ENCODE measurements at places on chromosomes 1 and 21. TPM values are rescaled to one million over a fixed set of nuclear protein-coding genes. Genes with fewer than 3 reads are reported as not detected.

Gene COPA
- total RNA-seq = 152 TPM

Gene FMO3
- not detected for total RNA-seq

Gene FRRS1
- 2.4 TPM for total RNA-seq

Gene KLF18
- total RNA-seq = not detected

Gene GPR25
- total RNA-seq = not detected

Gene GJB3
- total RNA-seq = not detected

Gene GLRX2
- total RNA-seq = 24.3 TPM

Gene TGFB2
- not detected for total RNA-seq

Gene KCNE2
- not detected for total RNA-seq

Gene DRAM2
- 28.9 TPM for total RNA-seq

Gene NTMT2
- not detected for total RNA-seq

Gene RNU1-3
- 2,397 TPM for total RNA-seq

Gene NTRK1
- total RNA-seq = 13.4 TPM

Gene SELL
- 517 TPM for total RNA-seq

Gene CENPS
- 16.3 TPM for total RNA-seq

Gene DEGS1
- 70.9 TPM for total RNA-seq

Gene BCAN
- not detected for total RNA-seq

Gene CSF3R
- total RNA-seq = 1.2 TPM

Gene PAFAH2
- 12.4 TPM for total RNA-seq

Gene CLCNKB
- not detected for total RNA-seq

Gene GPR3
- total RNA-seq = 0.73 TPM

Gene VANGL2
- total RNA-seq = not detected

Gene ESPN
- total RNA-seq = 1.1 TPM

Gene THEM5
- total RNA-seq = not detected

Gene RAB25
- not detected for total RNA-seq

Gene SOD1
- 223 TPM for total RNA-seq

Gene KLHDC8A
- total RNA-seq = not detected

Gene KRTAP13-2
- not detected for total RNA-seq

Gene C1orf105
- 0.36 TPM for total RNA-seq

Gene TNNT2
- not detected for total RNA-seq
